ENCODE measurements at places on chromosomes 1 and 21. TPM values are rescaled to one million over a fixed set of nuclear protein-coding genes. Genes with fewer than 3 reads are reported as not detected.

Gene HES3
- total RNA-seq: not detected

Gene AMIGO1
- total RNA-seq: 7.3 TPM

Gene NHLH1
- total RNA-seq: 0.18 TPM

Gene NKAIN1
- not detected for total RNA-seq

Gene KRTAP10-12
- total RNA-seq: not detected

Gene YTHDF2
- 66.7 TPM for total RNA-seq

Gene C4BPA
- total RNA-seq: not detected

Gene EBNA1BP2
- total RNA-seq: 35.7 TPM

Gene SPATA17
- not detected for total RNA-seq

Gene TRIM58
- 0.30 TPM for total RNA-seq

Gene ADORA1
- total RNA-seq: not detected

Gene ATF6
- 19.3 TPM for total RNA-seq

Gene CELA3B
- not detected for total RNA-seq

Gene POGZ
- total RNA-seq: 76.7 TPM

Gene VCAM1
- total RNA-seq: 0.08 TPM

Gene TNFRSF1B
- total RNA-seq: 229 TPM

Gene FNDC10
- total RNA-seq: 9.1 TPM

Gene SEMA4A
- total RNA-seq: 2.2 TPM
